ENCODE measurements at places on chromosomes 5 and 9.
A peak's percentile ranks its signal among the peaks of the same experiment; 100 is the strongest.

- no peak for DNase-seq
These were observed 136.7 kb downstream of the RGS3 start for GRCh38 chr9:113600023-113600823.

DNA sequence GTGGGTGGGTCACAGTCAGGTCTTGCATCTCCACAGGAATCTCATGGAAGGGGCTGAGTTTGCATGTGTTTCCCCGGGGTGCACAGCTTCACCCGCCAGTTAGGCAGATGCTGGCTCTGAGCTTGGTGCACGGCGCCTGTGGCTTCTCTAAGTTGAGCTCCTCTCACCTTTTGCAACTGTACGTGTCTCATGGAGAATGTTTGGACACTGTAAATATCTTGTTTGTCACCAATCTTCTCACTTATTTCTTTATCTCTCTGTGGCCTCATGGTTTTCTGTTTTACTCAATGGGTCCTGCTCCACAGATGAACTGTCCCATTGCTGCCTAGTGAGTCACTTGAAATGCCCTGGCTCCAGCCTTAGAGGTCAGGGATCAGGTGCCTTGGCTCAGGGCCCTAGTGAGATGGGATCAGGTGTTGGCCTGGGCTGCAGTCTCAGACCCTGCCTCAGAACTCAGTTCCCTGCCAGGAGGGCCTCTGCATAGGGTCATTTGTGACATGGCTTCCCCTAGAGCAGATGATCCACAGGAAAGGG lies 61.6 kb downstream of the WNK2 start:
- DNase-seq, result no peak

DNA sequence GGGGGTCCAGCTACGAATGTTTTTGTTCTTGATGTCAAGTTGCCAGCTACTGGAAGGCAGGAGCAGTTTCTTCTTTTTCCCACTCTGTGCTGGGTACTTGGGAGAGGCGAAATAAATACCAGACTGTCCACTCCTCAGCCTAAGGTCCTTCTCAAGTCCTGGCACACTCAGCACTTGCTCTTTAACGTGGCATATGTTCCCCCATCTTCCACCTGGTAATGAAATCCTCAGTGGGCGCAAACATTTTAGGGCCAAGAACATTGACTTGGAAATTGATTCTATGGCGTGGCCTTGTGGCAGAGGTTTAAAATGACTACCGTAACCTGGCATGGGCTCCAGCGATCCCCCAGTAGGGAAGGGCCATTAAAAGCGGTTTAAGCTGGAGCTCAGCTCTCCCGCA lies 51.1 kb upstream of the UBTD2 start:
- DNase-seq, result no peak

- no peak for DNase-seq
These were observed 103.3 kb upstream of the TAS2R1 start for GRCh38 chr5:9733486-9733885.

GRCh38 chr5:64457846-64458245 lies 48.0 kb upstream of the RGS7BP start:
- no peak for DNase-seq

DNA sequence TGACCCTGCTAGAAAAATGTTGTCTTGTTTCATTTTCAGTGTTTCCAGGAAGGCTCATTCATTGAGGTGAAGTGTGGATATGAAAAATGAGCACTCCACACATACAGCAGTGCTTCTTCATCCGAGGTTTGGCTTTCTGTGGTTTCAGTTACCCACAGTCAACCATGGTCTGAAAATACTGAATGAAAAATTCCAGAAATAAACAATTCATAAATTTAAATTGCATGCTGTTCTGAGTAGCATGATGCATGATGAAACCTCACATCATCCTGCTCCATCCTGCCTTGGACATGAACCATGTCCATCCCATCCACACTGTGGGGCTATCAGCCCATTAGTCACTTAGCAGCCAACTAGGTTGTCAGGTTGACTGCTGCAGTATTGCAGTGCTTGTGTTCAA lies 10.4 kb upstream of the SLC45A2 start:
- DNase-seq, result peak; percentile 80

DNA sequence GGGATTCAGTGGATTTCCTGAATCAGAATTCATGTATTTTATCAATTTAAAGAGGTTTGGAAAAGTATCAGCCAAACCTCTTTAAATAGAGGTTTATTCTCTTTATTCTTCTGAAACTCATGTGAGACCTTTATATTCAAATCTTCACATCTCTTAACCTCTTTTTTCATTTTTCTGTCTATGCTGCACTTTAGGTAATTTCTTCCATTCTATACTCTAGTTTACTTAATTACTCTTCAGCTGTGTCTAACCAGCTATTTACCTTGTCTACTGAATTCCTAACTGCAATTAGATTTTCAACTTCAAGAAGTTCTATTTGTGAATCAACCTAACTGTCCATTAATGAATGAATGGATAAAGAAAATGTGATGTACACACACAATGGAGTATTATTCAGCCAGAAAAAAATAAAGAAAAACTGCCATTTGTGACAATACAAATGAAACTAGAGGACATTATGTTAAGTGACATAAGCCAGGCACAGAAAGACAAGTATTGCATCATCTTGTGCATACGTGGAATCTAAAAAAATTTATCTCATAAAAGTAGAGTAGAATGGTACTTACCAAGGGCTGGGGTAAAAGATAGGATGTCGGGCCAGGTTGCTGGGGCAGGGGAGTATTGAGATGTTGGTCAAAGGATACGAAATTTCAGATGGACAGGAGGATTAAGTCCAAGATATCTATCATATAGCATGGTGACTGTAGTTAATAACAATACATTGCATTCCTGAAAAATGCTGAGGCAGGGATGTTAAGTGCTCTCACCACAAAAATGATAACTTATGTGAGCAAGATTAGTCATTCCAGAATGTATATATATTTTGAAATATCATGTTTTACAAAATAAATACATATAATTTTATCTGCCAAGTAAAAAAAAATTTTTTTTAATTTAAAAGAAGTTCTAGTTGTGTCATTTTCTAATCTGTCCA lies 129.5 kb upstream of the LRRTM2 start:
- DNase-seq, result no peak

GRCh38 chr5:65624025-65624570 lies at the start of gene TRIM23:
Gene TRIM23 (minus strand): TSS chr5:65624333. CDS start chr5:65624274, 59 bp downstream.
- DNase-seq, result peak; percentile 76

GRCh38 chr5:178331491-178331996 lies 98.9 kb upstream of the PHYKPL start:
- no peak for DNase-seq

GRCh38 chr5:38369692-38370091 lies 111.3 kb downstream of the EGFLAM start:
- DNase-seq, result peak; percentile 42

DNA sequence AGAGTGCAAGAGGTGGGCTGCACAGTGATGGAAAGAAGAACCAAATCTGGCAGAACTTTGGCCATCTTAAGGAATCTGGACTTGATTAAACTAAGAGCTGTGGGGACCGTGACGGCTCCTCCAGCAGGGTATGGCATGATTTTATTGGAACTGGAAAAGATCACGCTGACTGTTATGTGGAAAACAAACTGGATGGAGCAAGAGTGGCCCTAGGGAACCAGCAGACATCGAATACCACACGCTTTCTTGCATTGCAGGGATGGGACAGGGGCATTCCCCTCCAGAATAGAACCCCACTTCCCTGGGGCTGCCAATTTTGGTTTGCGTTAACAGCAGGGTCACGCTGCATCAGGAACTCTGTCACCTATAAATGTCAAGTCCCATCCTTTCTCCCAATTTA lies 38.8 kb downstream of the INSYN2B start:
- no peak for DNase-seq

DNA sequence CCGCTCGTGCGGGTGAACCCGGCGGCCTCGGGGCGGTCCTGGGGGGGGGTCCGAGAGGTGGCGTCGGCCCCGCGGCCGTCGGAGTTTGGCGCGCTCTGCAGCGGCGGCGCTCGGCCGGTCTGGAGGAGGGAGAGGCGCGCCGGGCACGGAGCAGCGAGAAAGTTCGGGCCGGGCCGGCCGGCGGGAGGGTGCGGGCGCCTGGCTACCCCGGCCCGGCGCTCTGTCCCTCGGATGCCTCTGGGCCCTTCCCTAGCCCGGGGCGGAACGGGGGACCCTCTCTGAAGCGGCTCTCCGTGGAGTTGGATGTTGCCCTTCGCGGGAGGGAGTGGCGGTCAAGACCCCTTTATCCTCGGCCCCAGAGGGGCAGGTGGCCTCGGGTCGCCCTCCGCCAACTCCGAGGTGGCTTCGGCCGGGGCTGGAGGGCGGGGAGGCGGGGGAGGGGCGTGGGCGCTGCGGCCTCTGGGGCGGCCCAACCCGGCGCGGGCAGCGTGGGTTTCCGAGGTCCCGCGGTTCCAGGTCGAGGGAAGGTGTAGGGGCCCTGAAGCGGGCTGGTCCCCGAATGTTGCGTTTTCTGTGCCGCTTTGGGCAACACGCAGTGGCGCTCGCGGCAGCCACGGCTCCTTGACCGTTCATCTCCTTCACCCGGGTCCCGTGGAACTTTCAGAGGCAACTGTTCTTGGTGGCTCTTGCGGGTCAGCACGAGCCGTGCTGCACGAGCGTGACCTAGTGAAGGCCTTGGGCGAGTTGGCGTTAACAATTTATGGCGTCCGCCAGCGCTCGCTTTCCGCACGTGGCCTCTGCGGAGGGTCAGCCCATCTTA lies 290.5 kb downstream of the DOCK8 start:
- DNase-seq, result no peak

- peak; percentile 73 for DNase-seq
These were observed 9.9 kb upstream of the GRHPR start for GRCh38 chr9:37412431-37413151.

GRCh38 chr5:120586646-120587045 lies 122.5 kb downstream of the PRR16 start:
- no peak for DNase-seq

GRCh38 chr5:74415695-74416102 lies 224.8 kb downstream of the ENC1 start:
- no peak for DNase-seq

DNA sequence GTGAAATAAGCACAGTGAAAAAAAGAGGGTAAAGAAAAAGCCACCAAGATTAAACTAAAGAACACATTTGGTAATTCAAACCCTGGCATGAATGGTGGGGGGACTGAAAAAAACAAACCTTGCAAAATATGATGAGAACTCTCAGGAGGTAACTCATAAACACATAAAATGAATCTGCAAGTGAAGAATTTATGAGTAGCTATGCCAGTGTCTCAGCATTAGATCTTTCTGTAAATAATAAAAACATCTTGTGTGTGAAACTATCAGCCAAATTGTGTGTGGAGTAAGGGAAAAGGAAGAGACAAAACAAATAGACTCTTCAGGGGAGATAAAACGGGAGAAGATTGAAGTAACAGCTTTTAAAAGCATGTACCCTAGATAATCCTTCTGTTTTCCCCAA lies 129.6 kb upstream of the SPEF2 start:
- DNase-seq, result no peak

DNA sequence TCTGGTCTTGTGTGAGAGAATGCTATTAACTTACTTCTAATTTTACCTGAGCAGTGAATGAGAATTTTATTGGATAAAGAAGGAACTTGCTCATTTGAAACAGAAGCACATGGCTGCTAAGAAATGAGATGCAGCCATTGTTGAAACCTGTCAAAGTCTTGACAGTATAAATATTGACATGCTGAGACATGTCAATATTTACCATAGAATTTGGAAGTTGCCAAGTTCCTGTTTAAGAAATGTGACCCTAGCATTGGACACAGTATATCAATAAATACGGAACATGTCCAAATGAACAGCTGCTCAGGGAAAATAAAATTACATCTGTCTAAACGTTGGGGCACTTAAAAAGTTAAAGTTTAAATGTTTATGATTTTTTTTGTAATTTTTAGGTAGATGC lies 7.8 kb downstream of the XRCC4 start:
- DNase-seq, result no peak

DNA sequence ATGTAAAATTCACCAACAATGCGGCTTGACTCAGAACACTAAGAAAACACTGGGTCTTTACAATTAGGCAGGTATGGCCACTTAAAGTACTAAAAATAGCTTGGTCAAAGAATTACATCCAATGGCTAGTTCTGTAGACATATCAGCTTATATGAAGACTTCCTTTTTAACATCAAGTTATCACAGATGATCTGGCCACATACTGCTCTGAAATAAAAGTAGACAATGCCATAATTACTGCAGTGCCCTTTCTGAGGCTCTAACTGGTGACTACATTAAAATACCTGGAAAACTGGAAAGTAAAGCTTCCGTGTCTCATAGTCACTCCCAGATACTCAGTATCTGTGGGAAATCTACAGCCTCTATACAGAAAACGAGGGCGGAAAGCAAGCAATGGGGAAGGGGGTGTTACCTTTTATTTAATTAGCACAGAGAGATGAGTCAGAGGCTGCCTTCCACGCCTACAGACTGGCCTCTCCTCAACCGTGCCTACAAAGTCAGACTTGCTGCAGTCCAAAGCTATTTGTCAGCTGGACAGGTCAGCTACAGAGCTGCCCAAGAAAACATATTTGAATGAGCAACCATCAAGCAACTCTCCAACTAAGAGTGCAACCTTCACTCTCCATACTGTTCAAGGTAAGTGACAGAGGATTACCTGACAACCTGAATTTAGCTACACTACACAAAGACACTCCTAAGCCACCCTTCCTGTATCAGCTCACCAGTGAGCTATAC lies 8.7 kb downstream of the SERINC5 start:
- DNase-seq, result peak; percentile 79

GRCh38 chr5:76041863-76042262 lies 41.3 kb upstream of the SV2C start:
- DNase-seq, result no peak

DNA sequence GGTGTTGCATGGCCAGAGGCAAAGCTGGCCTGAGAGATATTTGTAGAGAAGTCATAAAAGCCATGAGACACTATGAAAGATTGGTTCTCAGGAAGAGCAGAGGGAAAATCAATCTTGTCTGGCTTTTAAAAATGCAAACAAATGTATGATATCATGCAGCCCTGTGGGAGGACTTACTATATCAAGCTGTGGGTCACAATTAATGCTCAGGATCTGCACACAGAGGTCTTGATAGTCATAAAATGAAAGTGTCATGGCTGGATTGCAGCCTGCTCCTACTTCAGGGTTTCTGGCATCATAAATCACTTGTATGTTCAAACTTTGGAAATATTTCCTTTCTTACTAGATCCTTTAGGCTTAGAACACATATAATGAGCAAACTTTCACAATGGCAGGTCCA lies 151.5 kb downstream of the SEMA6A start:
- no peak for DNase-seq

GRCh38 chr9:72687331-72687730 lies 165.9 kb downstream of the TMC1 start:
- no peak for DNase-seq

GRCh38 chr9:136283291-136284235 lies 20.3 kb downstream of the CCDC187 start:
- DNase-seq, result peak; percentile 11

- DNase-seq, result no peak
These were observed 44.1 kb downstream of the TMC1 start for GRCh38 chr9:72565535-72565934.

DNA sequence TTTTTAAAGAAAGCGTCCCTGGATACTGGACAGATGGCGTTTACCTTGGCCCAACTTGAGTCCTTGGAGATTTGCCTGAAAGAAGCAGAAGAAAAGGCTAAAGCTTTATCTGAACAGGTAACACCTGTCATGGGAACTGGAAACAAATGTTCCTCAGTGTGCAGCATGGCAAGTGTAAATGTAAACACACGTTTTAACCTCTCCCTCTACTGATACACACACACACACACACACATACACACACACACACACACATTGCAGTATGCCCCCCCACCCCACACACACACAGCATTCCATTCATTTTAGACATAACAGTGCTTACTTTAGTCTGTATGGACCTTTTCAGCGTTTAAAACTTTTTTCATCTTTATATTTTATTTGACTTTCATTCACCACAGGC lies 51.1 kb downstream of the CCDC192 start:
- DNase-seq, result no peak

All from AG09309 (cell line).